ENCODE measurements at places on chromosomes 1 and 21.
A peak's percentile ranks its signal among the peaks of the same experiment; 100 is the strongest.

- no peak for DNase-seq
These were observed 9.2 kb downstream of the TP53BP2 start for GRCh38 chr1:223836586-223836985.

GRCh38 chr1:35500439-35500838, 56.8 kb downstream of the KIAA0319L start:
- no peak for DNase-seq

DNA sequence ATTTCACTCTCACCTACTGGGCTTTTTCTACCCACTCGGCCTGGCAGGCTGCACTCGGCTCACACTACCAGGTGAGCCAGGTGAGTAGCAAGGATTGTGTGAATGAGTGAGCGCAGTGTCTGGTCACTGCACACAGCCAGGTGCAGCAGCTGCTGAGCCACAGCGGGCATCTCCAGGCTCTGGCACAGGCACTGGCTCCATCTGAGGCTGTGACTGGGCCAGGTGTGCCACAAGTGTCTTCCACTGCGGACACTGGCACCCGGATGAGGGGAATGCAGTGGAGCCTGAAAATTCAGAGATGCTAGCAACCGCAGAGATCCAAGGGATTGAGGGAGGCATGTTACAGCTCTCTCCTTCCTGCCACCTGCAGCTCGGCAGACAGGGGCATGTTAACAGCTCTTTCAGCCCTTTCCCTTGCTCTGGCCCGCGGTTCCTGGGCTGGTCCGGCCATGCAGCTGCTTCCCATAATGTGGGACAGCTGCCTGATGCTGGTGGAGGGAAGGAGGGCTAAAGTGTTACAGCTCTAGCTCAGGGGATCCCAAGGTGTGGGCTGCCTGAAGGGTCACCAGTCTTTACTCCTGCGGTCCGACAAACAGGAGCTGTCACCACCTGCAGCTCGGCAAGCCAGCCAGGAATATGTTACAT, 1038.3 kb downstream of the AMY1C start:
- DNase-seq: no peak

- DNase-seq: no peak
These were observed 896 bp downstream of the KANK4 start for GRCh38 chr1:62318320-62318755.

- no peak for DNase-seq
These were observed 51.7 kb downstream of the CSMD2 start for GRCh38 chr1:34113362-34113761.

- no peak for DNase-seq
These were observed 24.0 kb downstream of the HENMT1 start for GRCh38 chr1:108636876-108637275.

GRCh38 chr1:225534135-225534534, 106.3 kb upstream of the LBR start:
- no peak for DNase-seq

DNA sequence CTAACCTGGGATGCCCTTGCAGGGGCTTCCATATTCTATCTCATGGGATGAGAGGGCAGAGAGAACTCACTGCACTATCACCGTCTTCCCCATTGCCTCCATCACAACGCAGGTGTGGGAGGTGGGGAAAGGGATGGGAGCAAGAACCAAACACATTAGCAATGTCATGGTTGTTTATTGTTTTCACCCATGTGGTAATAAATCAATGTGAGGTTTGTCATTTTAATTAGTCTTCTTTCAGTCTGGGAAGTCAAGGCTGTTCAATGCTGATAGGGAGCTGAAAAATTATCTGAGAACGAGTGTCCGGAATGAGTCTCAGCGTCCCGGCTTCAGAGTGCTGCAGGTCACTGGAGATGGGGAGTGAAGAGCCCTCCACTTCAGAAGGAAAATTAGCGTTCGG, 268.5 kb downstream of the DUSP10 start:
- no peak for DNase-seq

GRCh38 chr1:233632436-233632835, 18.5 kb downstream of the KCNK1 start:
- DNase-seq: no peak

DNA sequence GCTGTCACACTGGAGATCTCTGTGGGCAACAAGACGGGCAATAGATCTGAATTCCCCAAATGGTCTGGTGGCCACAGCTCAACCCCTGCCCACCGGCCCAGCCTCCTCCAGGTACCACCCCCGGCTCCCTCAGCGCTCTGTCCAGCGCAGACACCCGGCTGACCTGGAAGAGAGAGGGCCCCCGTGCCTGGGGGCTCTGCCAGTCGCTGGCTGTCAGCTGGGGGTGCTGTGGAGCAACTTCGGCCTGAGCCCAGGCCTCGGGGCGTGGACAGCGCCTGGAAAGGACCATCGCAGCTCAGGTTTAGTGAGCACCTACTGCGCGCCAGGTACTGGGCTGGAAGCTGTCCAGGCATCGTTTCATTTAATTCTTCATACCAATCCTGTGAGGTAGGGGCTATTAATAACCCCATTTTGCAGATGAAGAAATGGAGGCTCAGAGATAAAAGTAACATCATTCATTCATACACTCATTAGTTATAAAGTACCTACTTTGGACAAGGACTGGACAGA, 51.0 kb downstream of the AHDC1 start:
- DNase-seq: no peak

- no peak for DNase-seq
These were observed 98.9 kb downstream of the PGBD5 start for GRCh38 chr1:230326971-230327891.

DNA sequence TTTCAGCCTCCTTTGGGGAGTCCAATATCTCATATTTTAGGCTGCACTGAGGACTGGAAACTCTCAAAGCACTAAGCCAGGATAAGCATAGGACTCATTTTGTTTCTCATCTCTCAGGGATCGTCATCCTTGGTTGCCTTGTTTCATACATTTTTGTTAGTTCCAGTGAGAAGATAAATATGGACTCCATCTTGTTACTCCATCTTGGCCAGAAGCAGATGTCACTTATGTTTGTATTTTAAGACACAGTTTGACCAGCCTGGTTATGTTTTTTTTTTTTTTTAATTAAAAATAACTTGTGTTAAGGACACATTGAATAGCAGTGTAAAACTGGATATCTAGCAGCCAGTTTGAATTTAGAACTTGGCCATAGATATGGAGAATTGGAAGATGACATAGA, 34.7 kb downstream of the DISP3 start:
- no peak for DNase-seq

- DNase-seq: no peak
These were observed 5.8 kb downstream of the TTC13 start for GRCh38 chr1:230972855-230973271.

DNA sequence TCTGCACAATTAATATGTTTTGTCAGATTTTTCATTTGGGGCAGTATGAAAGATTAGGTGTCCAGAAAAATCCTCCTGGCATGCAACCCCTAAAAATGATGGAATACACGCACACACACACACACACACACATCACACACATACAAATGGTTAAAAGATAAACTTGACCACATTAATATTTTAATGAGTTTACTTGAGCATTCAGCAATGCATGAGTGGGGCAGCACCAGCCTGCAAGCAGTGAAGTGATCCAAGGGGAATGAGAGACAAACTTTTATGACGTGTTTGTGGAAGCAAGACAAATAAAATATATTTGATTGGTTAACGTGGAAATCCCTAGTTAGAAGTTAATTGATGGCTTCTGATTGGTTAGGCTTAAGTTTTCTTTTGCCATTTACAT, 29.1 kb upstream of the SOAT1 start:
- DNase-seq: no peak

- DNase-seq: no peak
These were observed 184.0 kb downstream of the CDC7 start for GRCh38 chr1:91684481-91685196.

DNA sequence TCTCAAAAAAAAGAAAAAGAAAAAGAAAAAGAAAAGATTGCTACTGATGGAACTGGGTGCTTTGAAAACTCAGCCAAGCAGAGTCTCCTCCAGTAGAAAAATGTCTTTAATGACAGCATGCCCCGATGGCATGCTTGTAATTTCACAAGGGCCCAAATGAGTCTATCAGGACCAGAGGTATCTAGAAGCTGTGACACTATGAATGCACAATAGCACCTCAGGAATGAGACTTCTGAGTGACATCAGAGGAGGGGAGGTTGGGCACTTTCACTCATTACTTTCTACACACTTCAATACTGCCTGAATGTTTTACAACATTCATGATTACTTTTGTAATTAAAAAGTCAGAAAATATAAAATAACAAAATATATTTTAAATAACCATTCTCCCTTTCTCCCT, 15.1 kb upstream of the CD58 start:
- DNase-seq: no peak

DNA sequence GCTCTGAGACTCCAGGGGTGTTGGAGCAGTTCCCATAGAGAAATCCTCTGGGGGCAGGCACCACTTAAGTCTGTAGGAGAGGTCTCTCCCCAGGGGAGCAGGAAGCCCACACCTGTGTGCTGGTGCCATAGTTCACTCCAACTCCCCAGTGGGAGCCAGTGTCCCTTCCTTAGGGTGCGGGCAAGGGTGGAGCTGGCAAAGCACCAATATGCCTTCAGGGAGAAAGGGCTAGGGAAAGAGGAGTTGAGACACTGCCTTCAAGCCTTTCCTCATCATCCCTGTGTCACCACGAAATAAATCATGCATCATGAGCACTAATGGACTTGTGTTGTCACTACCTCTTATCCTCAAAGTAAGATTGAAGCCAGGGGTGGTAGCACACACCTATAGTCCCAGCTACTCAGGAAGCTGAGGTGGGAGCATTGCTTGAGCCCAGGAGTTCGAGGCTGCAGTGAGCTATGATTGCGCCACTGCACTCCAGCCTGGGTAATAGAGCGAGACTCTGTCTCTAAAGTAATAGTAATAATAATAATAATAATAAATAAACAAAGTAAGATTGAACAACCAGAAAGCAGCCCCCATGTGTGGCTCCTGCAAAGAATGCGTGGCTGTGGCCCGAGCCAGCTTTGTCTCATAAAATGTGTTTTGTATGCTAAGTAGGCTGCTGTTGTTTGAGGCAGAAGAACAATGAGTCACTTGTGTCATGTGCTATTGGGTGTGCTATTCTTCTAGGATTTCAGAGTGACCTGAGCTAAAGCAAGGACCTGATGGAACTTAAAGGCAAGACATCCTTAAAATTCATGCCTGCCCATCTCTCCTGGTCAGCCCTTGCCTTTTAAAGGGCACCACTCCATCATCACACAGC, 6.7 kb upstream of the TIE1 start:
- DNase-seq: peak; percentile 60

DNA sequence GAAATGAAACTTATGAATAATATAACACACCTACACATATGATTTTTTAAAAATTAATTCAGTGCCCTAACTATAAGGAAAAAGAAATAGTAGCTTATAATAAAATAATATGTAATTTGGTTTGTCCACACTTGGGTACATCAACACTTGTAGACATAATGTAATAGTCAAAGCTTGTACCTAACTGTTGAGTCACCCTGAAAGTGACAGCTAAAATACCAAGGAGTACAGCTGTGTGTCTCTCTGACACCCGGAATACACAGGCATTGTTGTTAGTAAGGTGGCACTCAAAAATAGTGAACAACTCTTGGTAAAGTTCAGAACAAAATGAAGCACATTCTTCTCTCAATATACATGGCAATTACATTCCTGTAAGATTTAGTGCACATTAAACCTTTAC, 243.4 kb downstream of the TRABD2B start:
- DNase-seq: no peak

DNA sequence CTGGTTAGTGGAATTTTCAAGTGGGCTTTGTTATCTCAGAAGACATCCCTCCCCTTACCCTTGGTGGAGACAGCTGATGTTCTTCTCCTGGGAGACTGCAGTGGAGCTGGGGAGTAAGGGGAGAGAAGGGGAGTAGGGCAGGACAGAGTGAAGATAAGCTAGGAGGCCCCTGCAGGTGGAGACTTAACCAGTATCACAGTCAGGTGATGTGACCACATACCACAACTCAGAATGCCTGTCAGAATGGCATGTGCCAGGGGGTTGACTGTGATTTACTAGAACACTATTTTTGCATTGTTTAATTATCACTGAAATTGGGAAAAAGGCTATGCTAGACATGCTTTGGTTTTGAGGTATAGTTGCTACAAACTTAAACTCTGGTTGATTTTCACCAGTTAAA, 124.6 kb downstream of the NRDC start:
- no peak for DNase-seq

GRCh38 chr1:9101510-9102146, 27.3 kb downstream of the GPR157 start:
- peak; percentile 32 for DNase-seq

DNA sequence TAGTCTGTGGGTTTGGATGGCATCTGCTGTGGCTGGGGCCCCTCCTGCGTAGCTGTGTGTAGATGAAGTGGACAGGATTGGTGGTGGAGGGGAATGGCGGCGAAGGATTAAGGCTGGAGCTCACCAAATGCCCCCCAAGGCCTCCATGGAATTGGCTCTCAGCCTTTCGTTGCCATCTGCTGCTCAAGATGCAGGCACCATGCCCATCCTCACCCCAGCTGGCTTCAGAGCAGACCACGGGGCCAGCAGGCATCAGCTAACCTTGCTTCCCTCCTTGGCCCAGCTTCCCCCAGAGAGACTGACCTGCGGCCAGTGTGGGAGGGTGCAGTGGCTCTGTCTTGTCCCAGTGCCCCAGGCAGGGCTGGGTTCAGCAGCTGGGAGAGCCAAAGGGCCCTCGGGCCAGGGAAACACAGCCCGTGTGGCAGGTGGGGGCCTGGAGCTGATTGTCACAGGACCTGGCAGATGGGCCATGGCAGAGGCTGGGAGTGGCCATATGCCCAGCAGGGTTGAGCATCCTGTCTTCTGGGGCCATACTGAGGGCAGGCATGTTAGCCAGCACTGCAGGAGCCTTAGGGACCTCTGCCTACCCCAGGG, 66.8 kb upstream of the ACTL8 start:
- DNase-seq: no peak

DNA sequence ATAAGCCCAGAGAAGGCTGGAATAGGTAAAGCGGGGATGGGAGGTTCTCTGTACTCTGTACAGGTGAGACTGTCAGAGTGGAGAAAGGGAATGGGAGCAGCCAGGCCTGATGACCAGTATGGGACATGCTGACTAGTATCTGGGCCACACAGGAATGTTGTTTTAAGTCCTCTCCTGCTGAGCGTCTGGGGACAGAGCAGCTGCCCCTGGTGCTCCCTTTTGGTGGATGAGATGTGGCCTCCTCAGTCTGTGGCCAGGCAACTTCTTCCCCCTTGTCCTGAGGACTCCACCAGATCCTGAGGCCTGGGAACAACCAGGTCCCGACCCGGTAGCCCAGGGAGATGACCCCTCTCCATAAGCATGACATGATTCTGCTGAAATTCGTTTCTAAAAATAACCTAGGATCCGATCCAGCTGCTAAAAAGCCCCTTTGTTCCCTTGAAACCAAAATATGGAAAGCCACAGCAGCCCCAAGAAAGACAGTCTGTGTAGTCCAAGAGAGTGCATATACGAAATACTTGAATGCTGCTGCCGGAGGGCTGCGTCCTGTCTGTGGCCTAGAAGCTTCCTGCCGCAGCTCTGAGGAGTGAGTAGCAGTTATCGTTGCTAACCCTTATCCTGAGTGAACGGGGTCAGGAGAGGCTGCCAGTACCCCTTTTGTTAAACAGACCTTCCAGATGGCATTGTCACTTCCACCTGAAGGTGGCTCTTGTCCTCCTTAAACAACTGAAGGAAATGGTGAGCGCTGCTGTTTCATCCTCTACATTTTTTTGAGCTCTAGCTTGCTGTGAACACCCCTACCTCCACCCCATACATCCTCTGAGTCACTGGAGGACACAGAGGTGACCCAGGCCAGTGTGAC, 47.1 kb downstream of the ATP2B4 start:
- peak; percentile 95 for DNase-seq

Data from H4 (cell line).